ENCODE measurements at places on chromosomes 16 and 17.

DNA sequence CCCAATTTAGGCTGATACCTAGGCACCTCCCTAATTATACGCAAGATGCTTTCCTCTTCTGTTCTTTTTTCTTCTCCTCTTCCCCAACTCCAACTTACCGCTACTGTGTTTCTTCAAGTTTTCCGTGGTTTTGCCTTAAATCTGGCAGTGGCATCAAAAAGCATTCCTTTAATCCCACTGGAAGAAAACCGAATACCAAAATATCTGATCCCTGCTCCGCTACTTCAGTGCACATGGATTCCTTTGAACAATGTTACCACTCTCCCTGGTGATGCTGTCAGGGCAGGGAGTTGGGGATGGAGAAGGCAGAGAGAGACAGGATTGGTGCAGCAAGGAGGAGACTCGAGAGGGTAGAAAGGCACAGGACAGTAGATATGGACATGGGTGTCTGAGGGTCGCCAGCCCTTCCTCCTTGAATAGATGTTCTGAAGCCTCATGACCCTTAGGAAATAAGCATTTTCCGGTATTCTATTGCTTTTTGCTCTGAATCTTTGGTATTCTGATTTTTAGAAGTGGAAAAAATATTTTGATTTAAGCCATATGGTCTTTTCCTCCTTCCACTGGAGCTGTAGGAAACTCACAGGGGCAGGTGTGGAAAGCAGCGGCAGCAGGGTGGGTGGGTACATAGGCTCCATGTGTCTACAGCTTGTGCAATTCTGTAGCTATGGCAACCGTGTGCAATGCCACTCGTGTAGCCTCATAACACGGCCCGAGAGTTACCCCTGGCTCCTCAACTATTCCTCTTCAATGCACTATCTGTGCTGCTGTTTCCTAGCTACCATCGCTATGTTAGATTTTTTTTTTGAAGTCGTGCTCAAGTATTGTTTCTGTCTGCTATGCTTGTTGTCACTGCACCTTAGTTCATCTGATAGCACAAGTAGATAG is 32.3 kb upstream of the TANC2 start:
- no peak for DNase-seq

GRCh38 chr17:44568945-44569858 is 11.9 kb downstream of the FZD2 start:
- no peak for DNase-seq

DNA sequence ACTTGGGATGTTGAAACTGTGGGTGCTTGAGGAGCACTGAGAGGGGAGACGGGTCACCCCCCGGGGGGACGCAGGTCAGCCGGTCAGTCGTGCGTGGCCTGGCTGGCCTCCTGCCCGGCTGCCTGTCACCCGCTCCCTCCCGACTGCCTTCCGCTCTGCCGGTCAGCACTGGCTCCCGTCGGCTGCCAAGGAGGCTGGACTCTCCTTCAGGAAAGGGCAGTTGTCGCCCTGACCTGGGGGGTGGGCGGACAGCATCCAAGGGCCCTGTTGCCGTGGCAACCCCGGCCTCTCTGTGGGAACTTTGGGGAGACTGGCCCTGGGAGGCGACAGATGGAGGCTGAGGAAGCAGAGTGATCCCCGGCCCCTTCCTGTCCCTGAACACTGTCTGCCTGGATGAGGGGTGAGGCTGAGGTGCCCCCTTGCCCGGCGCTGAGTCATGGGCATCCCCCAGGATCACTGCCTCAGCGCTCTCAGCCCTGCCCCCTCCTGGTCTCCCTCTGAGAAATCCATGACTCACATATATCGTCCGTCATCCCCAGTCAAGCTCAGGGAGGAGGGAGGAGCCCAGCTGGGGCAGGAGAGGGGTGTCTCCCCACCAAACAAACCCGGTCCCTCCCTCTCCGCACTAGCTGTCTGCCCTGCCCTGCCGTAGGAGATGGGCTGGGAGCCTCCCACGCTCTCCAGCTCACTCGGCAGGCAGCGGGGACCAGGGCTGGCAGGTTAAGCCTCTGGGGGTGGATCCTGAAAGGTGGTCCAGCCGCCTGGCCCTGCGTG is at the start of gene ADGRG1:
TSS of gene ADGRG1 (plus strand) at position 623 of the 774 bp plus-strand sequence. CDS start 21,658 bp downstream, outside the sequence.
- peak; percentile 49 for DNase-seq

GRCh38 chr17:49266233-49266632 is 35.6 kb upstream of the PHOSPHO1 start:
- DNase-seq, result no peak

- DNase-seq, result no peak
Observed at GRCh38 chr17:69588316-69588715, 173.8 kb downstream of the MAP2K6 start.

GRCh38 chr17:29653995-29654714 is 31.4 kb upstream of the CORO6 start:
- no peak for DNase-seq

DNA sequence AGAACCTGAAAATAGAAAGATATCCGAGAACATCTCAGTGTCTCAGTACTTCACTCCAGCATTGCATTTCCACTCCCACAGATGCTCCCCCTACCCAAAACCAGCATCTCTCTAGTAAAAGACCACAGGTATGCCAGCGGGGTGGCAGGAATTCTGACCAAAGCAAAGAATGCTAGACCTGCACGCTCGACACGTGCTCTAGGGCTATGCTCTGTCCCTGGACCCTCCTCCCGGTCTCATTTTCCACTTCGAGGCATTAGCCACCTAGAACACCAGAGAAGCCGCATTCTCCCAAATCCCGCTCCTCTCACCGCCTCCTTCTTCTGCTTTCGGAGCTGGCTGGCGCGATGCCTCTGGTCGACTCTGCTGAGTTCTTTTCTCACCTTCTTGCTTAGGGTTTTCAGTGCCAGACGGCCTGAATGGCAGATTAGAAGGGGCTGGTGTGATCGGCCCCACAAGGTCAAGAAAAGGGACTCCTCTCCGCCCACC is 487 bp downstream of the TSR1 start:
- no peak for DNase-seq

DNA sequence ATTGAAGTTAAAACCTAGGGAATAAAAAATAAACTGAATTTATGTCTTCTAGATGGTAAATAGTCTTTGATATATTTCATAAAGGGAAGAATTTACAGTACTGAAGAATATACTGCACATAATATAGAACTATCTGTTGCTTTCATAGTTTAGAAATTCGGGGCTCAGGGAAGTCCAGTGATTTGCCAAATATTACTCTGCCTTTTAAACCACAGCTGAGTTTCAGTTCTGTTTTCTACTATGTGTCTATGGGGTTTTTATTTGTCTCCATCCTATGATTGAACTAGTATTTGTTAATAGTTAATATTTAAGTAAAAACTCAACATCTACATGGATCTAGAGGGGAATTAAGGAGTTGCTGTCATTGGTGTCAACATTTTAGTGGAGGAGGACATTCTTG is 715.0 kb upstream of the CDH8 start:
- no peak for DNase-seq

DNA sequence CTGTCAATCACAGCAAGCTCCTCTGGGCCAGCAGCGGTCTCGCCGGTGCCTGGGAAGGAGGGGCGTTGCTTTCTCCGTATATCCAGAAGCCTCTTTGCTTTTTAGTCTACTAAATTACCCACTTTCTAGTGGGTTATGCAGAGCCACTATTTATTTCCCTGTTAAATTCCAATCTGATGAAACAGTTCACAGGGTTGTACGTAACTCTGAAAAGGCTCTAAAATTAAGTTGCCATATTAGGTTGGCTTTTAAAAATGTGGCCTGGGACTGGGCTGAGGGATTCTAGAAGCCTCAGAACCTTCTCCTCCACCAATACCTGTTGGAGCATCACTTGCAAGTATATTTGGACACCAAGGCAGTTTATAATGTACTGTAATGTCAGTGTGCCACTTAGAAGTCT is 27.2 kb downstream of the MARCHF10 start:
- DNase-seq, result no peak

DNA sequence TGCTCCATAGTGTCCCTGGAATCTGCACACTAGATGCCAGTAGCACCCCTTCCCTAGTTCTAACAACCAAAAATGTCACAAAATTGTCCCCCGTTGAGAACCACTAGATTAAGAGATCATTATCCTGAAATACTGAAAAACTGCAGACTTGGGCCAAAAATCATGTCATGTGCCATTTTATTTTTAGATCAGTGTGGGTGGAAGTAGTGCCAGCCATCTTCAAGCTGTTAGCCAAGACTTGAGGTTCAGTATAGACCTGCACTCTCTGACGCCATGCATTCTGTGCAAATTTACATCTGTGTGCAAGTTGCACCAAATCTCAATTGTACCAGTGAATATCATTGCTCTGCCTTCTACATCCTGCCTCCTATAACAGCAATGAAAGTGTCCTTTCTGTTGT is 31.5 kb upstream of the NOL11 start:
- no peak for DNase-seq

GRCh38 chr16:88882358-88883030 is 16.0 kb upstream of the PABPN1L start:
- DNase-seq, result no peak

- DNase-seq, result peak; percentile 57
Observed at GRCh38 chr17:4658478-4659305, 17.2 kb upstream of the ALOX15 start.

- no peak for DNase-seq
Observed at GRCh38 chr16:13342675-13343074, 441.3 kb downstream of the SHISA9 start.

DNA sequence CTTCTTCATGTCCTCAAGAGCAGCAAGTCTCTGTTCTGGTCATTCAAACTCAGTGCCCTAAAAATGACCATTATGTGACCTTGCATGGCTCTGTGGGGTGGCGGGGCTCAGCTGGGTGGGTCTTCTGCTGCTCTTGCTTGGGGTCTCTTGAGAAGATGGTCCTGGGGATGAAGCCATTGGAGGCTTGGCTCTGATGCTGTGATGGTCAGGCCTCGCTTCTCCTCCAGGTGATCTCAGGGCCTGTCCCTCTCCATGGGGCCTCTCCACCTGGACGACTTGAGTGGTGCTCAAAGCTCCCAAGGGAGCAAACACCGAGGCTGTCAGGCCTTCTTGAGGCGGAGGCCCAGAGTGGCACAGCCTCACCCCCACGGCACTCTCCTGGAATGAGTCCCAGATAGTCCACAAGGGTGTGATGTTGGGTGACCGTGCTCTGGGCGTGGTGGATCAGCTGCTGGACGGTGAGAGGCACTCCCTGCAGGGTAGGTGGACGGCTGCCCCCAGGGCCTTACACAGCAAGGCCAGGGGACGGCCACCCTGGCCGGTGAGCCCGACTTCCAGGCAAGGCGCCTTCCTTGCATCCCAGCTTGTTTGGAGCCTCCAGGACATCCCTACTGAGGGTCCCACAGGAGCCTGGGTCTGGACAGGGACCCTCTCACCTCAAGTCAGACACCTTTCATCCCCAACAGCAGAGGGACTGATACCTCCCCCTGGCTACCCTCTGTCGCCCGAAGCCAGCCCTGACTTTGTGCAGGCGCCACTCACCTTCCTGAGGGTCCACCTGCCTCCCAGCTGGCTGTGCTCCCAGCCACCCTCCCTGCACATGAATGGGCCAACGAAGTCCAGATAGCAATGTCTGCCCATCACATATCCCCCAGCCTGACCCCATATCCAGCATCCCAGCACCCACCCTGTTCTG is 48.7 kb downstream of the USP22 start:
- no peak for DNase-seq

DNA sequence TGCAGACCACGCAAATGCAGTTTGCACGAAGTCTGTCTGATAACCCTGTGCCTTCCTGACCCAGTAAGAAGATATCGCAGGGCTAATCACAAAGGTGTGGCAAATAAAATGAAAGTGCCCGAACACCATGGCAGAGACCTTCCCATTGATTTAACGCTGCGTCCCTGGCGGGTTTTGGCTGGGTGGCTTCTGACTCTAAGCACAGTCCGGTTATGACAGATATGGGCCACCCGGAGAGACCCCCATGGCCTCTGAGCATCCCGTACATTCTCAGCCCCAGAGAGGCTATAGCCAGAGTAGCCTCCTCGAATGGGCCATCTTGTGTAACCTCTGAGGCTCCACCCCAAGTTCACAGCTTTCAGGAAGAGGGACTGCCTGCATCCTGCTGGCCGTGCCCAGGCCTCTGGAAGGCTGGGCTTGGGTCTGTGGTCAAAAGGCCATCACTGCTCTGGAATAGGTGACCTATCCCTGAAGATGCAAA is 5.5 kb downstream of the FOXC2 start:
- DNase-seq, result no peak

DNA sequence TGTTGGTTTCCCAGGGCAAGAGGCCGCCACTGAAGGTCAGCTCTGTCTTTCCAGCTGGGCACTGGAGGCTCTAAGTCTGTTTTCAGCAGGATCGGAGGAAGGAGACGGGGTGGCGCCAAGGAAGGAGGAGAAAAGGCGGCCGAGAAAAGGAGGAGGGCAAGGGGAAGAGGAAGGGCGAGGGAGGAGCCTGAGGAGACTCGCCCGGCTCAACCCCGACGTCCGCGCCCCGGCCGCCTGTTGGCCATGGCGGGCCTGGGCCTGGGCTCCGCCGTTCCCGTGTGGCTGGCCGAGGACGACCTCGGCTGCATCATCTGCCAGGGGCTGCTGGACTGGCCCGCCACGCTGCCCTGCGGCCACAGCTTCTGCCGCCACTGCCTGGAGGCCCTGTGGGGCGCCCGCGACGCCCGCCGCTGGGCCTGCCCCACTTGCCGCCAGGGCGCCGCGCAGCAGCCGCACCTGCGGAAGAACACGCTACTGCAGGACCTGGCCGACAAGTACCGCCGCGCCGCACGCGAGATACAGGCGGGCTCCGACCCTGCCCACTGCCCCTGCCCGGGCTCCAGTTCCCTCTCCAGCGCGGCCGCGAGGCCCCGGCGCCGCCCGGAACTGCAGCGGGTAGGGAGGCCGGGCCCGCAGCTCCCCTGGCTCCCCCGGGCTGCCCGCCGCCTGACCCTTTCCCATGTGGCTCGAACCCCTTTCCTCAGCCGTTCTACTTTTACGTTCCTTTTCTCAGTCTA is at the start of gene RNF135:
TSS of gene RNF135 (plus strand) at position 209 of the 737 bp plus-strand sequence. CDS start at position 244, 35 bp downstream.
- DNase-seq, result peak; percentile 23
